Hematopoietic multipotent progenitor cell treated with erythropoietin and hydrocortisone succinate and interleukin-3 and kit ligand, for 15 days (in vitro differentiated cells): ENCODE measurements at places on chromosomes 7 and 10.

DNA sequence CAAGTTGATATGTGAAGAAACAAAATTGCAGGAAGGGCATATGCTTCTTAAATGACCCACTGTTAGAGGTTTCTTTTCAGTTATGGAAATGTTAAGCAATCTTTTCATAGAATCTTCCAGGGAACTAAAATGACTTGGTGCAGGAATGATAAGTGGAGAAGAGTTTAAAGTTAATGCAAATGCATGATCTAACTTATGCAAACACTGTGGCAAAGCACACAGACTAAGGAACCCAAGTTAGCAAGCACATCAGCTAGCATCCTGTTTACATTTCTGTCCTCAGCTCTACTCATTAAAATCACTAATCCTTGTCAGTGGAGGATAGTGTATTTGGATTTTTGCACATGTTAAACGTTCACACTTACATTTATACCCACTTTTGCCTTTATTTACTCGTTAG lies 9.3 kb downstream of the CLCN1 start:
- no peak for DNase-seq

DNA sequence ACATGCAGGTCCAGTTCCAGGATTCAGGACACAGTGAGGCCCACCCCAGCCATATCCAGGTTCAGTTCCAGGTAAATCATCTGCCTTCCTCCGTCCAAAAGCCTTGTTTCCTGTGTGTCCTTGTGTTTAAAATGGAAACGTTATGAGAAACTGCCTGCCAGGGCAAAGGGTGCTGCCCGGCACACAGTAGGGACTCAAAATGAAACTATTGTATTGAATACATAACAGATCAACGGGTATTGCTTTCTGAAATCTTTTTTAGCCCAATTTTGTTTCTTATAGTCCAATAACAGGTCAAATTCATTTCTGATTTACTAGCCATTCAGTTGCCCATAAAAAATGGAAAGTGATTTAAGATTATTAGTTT lies 115.5 kb downstream of the EGFR start:
- no peak for DNase-seq

DNA sequence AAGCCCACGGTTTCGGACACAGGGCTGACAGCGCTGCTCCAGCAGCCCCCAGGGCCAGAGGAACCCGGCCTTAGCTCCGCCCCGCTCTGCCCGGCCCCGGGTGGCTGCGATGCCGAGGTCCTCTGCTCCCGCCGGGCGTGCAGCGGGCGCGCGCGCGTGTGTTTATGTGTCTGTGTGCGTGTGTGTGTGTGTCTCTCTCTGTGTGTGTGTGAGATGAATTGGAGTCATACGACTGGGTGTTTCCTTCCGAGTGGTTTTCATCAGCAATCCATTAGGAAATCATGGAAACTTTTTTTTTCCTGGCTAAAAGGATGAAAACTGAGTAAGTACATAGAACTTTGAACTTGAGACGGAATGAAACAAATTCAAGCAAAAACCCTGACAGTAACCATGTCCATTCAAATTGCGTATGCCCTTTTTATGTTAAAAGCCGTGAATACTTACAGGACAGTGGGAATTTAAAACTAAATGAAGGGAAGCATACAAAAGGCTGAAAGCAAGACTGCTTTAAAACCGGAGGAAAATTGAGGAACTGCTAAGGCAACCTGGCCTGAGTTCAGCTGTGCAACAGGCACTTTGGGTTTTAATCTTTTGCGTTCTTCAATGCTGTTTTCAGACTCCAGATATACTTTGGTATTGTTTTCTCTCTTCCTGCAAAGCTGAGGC lies at the start of gene CPED1:
CPED1 (plus strand) TSS at position 121 of the 666 bp plus-strand sequence. CDS start 911 bp downstream, outside the sequence.
- peak; percentile 49 for DNase-seq

- no peak for DNase-seq
These were observed 38.6 kb upstream of the MET start for GRCh38 chr7:116633131-116633988.

- DNase-seq: no peak
These were observed 269.0 kb downstream of the DIP2C start for GRCh38 chr10:420154-421121.

DNA sequence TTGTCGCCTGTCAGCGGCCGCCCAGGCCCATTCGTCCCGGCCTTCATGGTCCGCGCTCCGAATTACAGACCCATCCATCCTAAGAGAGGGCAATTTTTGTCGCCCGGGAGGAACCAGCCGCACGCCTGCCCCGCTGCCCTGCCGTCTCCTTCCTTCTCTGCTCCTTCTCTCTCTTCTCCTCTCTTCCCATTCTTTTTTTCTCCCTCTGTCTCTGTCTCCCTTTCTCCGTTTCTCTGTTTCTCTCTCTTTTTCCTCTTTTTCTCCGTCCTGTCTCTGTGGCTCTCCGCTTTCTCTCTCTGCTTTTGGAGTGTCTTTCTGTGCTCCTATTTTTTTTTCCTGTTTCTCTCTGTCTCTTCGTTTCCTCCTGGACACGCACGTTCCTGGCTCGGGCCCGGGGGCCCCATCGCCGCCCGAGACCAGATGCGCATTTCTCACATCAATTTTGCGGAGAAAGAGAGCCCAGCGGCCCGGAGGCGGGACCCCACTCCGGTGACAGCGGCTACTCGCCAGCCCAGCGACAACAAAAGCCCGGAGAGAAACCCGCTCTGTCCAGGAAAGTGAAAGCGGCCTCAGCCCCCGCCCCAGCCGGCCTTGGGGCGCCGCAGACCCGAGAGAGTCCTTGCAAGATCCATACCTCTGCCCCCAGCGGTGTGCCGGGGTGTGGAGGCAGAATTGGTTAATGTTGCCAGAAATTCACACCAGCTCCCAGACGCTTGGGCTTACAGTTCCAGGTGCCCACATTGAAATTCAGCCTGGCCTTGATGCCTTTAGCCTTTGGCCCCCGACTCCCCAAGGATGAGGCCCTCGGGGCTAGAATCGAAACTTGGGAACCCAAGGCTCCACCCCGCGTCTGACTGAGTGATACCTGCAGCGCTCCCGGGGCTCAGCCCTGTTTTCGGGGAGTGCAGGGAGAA lies 4.1 kb downstream of the LBX1 start:
- no peak for DNase-seq

- no peak for DNase-seq
These were observed 35.3 kb downstream of the PALD1 start for GRCh38 chr10:70513848-70514309.

DNA sequence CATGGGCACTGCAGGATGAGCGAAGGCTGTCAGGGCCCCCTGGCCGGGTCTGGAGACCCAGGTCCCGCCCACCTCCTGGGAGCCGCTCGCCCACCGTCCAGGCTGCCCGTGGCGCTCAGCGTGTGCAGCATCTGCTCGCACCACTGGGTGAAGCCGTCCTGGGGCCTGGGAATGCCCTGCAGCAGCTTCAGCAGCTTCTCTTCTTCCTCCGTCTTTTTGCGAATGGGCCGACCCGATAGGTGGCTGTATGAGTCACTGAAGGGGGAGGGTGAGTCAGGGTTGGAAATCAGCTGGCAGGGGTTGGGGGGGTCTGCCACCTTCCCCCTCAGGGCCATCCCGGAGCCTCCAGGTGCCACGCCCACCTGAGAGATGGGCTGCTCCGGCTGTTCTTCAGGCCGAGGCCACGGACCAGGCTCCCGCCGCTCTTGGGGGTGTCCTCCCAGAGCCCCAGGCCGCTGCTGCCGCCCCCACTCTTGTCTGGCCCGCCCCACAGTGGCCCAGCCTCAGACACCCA lies 8.7 kb downstream of the GNB2 start:
- no peak for DNase-seq

DNA sequence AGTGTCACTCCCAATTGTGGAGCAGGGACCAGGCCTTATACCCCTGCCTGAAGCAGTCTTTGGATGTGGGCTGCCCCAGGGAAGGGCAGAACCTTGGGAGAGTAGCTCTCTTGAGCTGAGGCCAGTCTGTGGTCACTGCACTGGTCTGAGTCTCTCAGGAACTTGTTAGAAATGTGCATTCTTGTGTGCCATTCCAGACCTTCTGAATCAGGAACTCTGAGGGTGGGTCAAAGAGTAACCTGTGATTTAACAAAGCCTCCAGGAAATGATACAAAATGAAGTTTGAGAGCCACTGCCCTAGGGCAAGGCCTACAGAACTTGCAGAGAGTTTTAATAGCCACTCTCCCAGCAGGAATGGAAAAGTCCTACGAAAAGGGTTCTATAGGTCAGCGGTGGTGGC lies 68.1 kb downstream of the LYZL1 start:
- no peak for DNase-seq

DNA sequence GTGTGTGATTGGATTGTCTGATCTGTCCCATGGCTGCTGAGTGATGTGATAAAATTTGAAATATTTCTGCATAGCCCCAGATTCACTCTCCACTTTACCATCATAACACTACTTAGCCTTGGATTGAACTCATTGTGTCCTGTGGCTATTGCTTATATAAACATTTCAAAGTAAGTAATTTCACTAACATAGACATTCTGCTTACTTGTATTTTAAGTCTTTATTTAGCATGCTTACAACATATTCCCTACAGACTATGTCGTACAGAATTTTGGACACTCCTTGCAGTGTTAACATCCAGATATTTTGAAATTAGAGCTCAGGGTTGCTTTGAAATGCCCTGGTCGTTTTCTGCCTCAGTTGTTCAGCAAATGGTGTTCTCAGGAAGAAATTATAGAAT lies 117.6 kb downstream of the LRRC4 start:
- DNase-seq: no peak

DNA sequence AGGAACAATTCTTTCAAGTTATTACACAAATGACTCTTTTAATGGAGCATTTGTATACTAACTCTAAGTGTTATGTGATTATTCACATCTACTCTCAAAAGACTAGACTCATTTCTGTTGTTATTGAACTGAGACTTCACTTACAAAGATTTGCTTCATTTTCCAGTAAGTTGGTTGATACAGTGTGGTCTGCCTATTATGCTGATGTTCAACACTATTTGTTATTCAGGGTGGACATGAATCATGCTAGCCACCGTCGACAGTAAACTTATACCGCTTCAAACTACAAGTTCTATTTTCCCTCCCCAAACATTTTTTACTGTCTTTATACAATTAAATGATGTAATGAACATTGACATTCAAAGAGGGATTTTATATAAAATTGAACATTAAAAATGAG lies 84.5 kb downstream of the PRKG1 start:
- no peak for DNase-seq

GRCh38 chr10:13707156-13707881 lies 120.6 kb downstream of the PRPF18 start:
- peak; percentile 81 for DNase-seq

GRCh38 chr10:6349846-6350535 lies 147.3 kb downstream of the PFKFB3 start:
- DNase-seq: no peak

DNA sequence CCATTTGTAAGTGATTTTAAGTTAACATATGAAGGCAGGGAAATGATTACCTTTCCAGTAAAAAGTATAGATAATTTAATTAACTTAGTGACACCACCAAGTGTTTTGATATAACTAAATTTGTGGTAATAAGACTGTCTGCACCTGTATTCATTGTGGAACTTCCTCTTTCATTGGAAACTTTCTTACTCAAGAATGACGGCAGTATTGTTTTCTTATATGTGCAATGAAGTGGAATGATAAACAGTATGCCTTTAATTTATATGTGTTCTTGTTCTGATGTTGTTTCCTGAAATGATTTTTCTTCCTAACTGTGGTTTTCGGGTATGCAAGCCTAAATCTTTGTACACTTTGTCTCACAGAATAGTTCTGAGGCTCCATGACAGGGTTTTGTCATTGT lies 46.4 kb downstream of the CASD1 start:
- DNase-seq: no peak

GRCh38 chr10:24813856-24814255 lies 90.2 kb upstream of the ARHGAP21 start:
- DNase-seq: no peak

DNA sequence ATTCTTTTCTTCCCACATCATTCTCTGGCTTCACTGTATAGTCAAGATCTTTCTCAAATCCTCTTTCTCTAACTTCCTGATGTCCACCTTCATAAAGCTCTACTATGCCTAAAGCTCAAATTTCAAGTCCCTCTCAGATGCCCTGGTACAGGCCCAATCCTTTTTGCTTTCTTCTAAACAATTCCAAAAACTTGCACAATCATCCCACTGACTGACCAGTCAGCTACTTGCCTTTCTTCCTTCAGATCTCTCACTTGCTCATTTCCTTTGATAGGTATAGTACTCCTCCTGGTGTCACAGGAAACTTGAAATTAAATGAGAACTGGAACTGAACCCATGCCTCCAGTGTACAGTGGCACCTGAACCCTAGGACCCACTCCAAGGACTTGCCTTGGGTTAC lies 18.2 kb downstream of the SEC31B start:
- DNase-seq: no peak

- no peak for DNase-seq
These were observed 101.0 kb downstream of the AOAH start for GRCh38 chr7:36623247-36623646.

GRCh38 chr10:72009425-72010081 lies 45.4 kb downstream of the CHST3 start:
- DNase-seq: no peak

GRCh38 chr7:131557652-131558385 lies 1.4 kb upstream of the PODXL start:
- no peak for DNase-seq

GRCh38 chr7:74343281-74344131 lies 54.3 kb downstream of the CLIP2 start:
- no peak for DNase-seq
